Esophagus squamous epithelium (tissue), 5 donors: ENCODE measurements at places on chromosomes 7 and 10.

- no peak for DNase-seq
Observed at GRCh38 chr7:137757146-137757925, 89.4 kb downstream of the DGKI start.

DNA sequence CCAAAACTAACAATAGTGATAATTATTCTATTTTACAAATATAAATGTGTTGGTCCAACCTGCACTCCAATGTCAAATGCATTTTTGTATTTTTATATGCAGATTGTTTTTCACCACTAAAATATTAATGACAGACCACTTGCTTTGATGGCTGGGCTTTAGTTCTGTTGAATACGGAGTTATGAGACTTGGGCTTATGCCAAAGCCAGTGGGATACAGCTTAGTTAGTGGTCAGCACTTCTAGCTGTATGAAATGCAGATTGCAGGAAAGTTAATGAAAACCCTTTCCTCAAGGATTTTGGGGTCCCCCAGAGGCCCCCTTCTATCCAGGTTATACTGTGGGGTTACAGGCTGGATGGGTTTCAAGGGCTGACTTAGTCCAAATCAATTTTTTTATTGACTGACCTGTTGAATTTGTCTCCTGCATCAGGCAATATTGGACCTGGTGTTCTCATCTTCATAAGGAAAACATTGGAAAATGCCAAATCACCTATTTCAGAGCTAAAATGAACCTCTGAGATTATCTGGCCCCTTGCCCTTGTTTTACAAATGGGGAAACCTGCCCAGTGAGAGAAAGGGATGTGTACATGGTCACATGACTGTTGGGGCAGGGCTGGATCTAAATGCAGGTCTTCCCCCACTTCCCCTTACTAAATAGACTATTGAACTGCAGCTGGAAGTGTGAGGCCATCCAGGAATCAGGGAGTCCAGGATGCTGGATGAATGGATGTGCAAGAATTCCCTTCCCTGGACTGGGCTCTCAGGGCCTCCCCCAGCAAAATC lies 1085.3 kb downstream of the KCNMA1 start:
- DNase-seq, result no peak

DNA sequence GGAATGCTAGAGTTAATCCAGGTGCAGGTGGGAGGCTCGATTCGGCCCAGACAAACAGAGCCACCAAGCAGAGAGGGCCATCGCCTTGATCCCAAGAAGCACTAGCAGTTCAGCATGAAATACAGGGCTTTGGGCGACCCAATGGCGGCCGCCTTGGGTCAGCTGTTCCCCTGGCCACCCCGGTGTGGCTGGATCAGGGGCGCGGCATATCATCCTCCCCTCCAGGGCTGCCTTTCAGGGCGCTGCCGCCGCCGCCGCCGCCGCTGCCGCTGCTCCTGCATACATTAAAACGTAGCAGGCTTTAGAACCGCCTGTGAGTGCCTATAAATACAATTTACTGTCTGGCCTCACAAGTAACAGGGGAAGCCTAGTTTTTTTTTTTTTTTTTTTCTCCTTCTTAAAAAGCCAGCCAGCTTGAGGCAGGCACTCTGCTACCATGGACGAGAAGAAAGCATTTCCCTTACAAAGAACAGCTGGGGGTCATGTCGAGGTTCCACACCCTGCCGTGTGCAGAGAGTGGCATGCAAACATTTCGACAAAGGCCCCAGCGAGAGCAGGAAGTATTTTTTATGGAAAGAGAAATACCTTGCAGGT lies 57.7 kb upstream of the EFCAB10 start:
- DNase-seq, result no peak

DNA sequence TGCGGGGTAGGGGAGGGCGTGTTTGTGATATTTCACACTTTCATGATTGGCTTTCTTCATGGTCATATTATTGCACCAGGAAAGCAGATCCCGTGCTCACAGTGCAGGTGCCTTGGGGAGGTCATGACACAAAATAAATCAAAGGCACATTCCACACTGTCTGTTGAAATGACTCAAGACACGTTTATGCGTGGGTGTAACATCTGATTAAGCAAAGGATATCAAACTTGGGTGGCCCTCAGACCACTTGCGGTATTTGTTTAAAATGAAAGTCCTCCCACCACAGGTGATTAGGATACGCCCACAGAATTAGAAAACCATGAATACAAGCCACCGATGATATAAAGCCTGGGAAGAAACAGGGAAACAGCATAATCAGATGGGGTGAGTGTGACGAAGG lies 51.1 kb downstream of the SVIL start:
- DNase-seq, result no peak

GRCh38 chr10:60664859-60665258 lies 113.4 kb upstream of the CDK1 start:
- no peak for DNase-seq

DNA sequence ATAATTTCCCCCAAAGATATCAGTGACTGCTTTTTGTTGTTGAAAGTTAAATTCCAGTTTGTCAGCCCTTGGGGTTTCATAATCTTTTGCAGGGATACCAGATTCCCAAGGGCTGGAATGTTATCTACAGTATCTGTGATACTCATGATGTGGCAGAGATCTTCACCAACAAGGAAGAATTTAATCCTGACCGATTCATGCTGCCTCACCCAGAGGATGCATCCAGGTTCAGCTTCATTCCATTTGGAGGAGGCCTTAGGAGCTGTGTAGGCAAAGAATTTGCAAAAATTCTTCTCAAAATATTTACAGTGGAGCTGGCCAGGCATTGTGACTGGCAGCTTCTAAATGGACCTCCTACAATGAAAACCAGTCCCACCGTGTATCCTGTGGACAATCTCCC lies 3.2 kb downstream of the CYP26A1 start:
- DNase-seq, result no peak

DNA sequence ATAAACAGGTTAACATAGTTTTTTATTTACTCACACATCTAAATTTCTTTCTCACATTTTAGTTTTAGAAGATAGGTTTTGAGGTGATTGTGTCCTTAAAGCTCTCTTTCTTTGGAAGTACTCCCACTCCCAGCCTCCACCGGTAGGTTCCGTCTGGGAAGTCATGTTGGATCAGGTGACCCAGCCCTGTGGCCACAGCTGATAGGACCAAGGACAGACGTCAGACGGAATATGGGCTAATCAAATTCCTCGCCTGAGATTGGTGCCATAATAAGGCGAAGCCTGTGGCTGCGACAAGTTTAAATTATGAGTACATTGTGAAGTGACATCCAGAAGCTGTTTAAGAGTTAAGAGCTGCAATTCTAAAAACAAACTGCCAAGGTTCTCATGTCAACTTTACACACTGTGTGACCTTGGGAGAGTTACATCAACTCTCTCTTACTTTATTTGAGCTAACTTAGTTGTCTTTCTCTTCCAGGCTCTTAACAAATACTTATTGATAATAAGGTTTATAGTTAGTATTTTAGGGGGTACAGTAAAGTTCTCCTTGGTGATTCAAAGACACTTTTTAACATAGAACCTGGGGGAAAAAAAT lies 133.6 kb downstream of the NPY start:
- no peak for DNase-seq

DNA sequence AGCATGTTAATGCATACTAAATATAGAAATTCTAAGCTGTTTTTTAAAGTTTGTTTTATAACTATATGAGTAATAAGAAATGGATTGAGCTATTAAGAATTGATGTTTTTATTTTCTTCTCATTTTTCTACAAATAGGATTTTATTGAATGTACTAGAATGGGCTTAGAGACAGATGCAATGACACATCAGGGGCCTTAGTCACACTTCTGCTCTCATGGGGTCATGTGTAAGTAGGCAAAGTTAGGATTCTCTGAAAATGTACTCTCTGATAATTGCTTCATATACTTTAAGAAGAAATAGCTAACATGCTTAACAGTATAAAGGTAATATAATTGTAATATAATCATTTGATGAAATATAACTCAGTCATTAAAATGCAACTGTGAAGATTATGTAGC lies 154.6 kb downstream of the ZNF438 start:
- DNase-seq, result no peak

DNA sequence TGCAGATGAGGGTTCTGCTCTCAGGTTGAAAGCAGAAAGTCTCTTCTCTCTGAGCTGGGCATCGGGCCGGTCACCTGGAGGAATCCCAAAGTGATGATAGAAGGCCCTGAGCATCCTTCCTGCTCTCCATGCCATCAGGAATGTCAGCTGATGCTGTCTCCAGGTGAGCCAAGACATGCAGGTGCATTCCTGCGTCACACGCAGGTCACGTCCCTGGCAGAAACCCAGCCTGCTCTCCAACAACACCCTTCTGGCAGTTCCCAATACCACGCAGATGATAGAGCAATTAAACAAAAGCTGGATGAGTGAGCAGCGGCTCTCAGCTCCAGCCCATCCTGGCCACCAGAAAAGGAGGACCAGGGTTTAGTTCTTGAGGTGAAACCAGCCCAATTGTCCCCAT lies 6.9 kb upstream of the WIPI2 start:
- DNase-seq, result no peak

GRCh38 chr10:95485056-95485844 lies 75.9 kb downstream of the SORBS1 start:
- no peak for DNase-seq

GRCh38 chr10:5497948-5498730 lies 1.2 kb downstream of the CALML5 start:
- no peak for DNase-seq

DNA sequence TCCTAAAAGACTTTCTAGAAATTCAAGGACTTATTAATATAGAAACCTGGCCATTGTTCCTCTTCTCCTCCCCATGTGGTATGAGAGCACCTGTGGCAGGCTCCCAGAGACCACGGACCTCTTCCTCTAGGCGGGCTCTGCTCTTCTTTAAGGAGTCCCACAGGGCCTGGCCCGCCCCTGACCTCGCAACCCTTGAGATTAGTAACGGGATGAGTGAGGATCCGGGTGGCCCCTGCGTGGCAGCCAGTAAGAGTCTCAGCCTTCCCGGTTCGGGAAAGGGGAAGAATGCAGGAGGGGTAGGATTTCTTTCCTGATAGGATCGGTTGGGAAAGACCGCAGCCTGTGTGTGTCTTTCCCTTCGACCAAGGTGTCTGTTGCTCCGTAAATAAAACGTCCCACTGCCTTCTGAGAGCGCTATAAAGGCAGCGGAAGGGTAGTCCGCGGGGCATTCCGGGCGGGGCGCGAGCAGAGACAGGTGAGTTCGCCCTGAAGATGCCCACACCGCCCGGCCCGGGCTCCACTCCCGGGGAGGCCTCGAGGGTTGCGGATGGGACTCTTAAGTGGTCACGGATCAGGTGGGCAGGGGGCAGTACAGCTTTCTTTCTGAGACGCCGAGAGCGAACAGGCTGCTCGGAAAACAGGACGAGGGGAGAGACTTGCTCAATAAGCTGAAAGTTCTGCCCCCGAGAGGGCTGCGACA lies at the start of gene SLC26A4:
SLC26A4 (plus strand) TSS at position 448 of the 700 bp plus-strand sequence. CDS start 814 bp downstream, outside the sequence.
- no peak for DNase-seq

DNA sequence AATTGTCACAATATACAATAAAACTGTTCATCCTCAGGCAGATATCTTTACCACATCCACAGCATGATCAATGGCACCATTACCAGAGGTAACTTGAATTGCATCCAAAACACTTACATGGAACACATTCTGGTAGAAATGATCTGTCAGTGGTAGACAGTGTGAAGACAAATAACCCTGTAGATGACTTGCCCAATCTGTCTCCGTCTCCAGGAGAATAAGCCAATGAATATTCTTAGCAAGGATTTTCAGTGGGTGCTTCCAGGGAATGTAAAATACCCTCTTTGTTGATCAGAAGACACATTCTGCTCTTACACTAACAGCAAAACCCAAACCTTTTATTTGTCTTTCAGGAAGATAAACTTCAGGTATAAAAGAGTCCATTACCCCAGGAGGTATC lies 43.8 kb downstream of the VWC2 start:
- DNase-seq, result no peak

DNA sequence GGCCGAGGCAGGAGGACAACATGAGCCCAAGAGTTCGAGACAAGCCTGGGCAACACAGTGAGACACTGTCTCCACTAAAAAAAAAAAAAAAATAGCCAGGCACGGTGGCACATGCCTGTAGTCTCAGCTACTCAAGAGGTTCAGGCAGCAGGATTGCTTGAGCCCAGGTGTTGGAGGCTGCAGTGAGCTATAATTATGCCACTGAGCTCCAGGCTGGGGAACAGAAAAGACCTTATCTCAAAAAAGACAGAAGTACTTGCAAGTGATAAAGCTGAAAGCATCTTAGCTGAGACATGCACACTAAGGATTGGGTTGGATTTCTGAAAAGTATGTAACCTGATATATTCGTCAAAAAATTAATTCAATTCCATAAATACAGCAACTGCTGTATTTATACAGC lies 68.4 kb downstream of the PPP1R3C start:
- DNase-seq, result no peak

GRCh38 chr10:4443419-4443818 lies 382.6 kb upstream of the AKR1E2 start:
- DNase-seq, result no peak

DNA sequence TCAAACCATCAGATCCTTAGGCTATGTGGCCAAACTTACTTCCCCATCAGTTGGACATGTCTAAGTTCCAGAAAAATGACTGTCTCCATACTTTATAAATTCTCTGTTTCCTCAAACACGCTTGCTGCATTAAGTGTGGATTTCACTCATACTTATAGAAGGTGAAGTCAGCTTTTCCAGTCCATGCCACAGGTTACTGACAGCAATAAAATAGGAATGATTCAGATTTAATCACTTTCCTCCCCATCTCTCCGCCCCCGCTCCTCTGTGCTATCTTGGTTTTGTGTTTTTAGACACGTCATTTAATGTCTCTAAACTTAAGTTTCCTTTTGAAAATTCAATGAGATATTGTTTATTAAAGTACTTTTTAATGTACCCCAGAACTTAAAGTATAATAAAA lies 1098.0 kb upstream of the C7orf33 start:
- no peak for DNase-seq

DNA sequence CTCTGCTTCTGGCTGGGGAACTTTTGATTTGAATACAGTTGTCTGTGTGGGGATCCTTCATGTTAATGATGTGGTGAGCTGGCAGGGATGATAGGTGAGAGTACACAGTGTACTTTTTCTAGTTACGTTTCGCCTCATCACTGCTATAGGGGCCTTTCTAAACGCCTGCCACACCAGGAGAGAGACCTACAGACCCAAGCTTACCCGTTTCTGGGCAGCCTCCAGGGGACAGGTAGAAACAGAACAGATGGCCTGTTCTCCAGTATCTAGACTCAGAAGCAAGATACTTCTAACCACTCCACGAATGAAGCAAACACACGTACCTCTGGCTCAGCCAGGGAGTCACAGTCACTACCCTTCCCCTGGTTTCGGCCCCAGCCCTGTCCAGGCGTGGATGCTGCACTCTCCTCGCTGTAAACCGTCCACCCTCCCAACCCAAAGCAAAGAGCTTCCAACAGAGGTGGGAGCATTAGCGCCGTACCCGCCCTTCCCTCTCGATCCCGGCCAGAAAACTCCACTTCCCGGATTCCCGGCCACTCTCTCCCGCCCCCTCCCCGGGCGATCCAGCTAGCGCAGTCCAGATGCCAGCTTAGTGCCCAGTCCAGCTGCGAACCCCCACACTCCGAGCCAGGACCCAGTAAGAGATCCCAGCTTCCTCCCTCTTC lies 1.2 kb downstream of the CCDC6 start:
- no peak for DNase-seq

DNA sequence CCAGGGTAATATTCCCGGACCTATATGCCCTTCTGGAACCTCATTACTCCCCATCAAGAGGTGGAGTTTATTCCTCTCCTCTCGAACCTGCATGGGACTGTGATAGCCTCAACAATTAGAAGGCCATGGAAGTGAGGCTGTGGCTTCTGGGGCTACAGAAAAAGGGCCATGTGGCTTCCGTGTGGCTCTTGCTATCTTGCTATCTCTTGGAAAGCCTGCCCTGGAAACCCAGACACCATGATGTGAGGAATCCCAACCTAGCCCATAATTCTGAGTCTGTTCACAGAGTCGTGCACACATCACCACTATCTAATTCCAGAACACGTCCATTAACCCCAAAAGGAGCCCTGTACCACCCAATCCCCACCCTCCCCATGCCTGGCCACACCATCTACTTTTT lies 20.8 kb upstream of the SH3PXD2A start:
- DNase-seq, result no peak
